HCT116 (cell line): ENCODE measurements at places on chromosomes 11 and 22.
A peak's percentile ranks its signal among the peaks of the same experiment; 100 is the strongest.

DNA sequence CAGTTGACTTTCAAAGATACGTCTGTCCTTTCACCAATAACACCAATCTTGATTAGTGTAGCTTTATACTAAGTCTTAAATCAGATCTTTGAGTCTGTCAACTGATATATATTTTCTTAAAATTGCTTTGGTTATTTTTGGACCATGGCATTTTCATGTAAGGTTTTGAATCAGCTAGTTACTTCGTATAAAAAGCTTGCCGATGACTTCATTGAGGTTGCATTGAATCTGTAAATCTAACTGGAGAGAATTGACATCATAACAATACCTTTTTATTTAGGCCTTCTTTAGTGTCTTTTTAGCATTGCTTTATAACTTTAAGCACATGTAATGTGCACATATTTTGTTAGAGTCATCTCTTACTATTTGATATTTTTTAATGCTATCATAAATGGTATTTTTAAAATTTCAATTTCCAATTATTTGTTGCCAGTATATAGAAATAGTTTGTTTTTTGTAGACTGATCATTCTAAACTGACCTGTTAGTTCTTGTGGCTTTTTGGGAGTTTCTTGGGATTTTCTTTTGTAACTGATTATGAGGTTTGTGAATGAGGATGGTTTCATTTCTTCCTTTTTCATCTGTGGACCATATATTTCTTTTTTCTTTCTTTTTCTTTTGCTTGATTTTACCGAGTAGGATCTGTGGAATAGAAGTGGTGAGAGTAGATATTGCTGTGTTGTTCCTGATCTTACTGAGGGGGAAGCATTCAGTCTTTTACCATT lies 61.4 kb downstream of the DDX10 start:
- DNase-seq, result no peak

DNA sequence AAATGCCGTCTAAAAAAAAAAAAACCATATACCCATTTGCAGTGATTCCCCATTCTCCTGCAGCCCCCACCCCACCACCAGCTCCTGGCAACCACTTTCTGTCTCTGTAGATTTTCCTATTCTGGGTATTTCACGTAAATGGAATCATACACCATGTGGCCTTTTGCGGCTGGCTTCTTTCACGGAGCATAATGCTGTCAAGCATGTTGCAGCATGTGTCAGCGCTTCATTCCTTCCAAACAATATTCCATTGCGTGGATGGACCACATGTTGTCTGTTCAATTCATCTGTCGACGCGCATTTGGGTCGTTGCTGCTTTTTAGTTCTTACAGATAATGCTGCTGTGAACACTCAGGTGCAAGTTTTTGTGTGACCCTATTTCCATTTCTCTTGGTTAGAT lies 14.8 kb upstream of the EMID1 start:
- no peak for DNase-seq

GRCh38 chr11:76987203-76987602 lies 47.0 kb upstream of the B3GNT6 start:
- DNase-seq, result no peak

- no peak for DNase-seq
These were observed 7.8 kb downstream of the APOL5 start for GRCh38 chr22:35725521-35725920.

DNA sequence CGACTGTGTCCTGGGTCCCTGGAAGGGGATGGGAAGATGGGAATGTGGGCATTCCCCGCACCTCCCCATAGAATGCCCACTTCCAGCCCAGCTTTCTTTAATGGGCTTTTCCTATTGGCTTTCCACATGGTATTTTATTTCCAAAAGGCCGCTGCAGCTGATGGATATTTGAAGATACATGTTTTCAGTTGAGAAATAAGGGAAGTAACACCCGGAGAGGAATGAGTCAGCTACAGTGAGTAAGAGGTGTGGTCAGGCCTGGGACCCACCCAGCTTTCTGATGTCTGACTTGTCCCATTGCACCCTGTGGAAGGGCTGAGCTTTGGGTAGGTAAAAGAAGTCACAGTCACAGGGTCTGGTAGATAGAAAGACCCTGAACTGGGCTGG lies 476.9 kb downstream of the MIAT start:
- DNase-seq, result no peak

- no peak for DNase-seq
These were observed 173.7 kb downstream of the CEP164 start for GRCh38 chr11:117501237-117501898.

- no peak for DNase-seq
These were observed 1.0 kb upstream of the SEC14L4 start for GRCh38 chr22:30506507-30506968.

GRCh38 chr11:69249311-69250185 lies 44.4 kb upstream of the MYEOV start:
- no peak for DNase-seq

DNA sequence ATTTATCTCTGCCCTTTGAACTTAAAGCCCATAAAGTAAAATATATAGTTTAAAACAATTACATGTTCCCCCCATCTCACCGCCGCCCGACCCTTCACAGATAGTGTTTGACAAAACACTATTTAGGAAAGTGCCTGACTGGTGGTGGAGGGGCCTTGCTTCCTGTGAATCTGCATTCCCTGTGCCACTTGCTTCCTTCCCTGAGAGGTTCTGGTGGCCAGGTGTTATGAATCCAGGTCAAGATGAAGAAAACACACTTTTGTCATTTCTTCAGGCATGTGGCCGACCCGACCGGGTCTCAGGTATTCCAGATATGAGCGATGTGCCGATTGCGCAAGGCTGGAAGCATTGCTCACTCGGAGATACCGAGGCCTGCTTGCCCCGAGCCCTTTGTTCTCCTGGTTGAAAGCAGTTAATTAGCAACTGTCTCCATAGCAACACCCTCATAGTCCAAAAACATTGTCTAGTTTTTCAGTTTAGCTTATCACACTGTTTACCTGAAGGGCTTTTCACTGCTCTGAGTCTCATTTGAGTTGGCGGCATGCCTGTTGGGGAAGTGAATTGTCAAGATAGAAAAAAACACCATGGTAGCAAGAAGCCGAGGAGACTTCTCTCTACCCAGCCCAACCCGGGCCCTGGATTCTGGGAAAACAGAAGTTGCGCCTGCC lies 128.3 kb downstream of the TEAD1 start:
- DNase-seq, result peak; percentile 97

DNA sequence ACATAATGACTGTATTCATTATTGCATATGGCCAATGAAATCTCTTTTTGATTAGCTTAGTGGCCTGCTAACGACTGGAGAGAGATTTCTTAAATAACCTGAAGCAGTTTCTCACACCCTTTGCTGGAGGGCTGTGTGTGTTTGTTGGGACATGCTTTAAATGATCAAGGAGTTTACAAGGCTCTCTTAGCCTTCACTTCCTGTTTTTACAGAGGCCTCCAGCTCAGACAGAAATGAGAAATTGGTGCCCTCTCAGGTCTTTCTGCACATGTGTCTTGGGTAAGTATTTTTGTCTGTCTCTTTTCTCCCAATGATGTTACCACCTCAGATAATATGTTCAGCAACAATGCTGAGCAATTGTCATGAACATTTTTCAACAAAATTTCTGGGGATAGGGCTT lies 884.4 kb upstream of the CNTN5 start:
- DNase-seq, result no peak

DNA sequence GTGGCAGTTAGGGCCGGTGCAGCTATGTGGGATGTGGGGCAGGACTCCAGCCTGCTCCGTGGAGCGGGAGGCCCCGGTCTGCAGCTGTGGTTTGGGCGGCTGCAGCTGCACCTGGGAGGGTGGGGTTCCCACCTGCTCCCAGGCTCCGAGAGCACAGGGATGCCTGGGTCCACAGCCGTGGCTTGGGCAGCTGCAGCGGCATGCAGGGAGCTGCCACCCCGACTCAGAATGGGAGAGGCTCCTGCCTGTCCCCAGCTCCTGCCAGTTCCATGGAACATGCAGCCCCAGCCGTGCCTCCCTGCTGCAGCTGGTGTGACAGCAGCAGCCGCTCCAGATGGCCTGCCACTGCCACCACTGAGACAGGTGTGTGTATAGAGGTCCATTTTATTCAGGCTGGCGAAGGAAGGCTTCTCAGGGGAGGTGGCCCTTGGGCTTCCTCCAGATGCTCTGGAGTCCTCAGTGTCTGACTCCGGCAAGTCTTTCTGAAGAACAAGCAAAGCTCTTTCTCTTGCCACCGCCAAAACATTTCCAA lies 21.8 kb upstream of the UPK3A start:
- DNase-seq, result no peak

GRCh38 chr11:46868912-46869311 lies 22.8 kb upstream of the CKAP5 start:
- no peak for DNase-seq

DNA sequence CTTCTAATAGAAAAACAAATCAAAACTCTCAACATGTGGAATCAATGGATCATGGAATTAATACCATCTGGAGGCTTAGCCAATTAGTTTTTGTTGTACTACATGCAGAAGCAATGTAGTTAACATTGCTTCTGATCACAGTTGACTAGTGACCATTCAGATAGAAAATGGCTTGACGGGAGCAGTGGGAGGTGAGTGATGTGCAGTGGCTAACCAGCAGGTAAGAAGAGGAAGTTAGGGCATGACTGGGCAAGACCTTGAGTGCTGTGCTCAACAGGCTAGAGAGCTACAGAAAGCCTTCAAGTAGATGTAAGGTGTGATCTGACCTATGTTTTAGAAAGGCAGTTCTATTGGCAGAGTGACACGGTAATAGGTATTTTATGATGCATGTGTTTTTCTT lies 60.7 kb upstream of the ALKBH3 start:
- no peak for DNase-seq

DNA sequence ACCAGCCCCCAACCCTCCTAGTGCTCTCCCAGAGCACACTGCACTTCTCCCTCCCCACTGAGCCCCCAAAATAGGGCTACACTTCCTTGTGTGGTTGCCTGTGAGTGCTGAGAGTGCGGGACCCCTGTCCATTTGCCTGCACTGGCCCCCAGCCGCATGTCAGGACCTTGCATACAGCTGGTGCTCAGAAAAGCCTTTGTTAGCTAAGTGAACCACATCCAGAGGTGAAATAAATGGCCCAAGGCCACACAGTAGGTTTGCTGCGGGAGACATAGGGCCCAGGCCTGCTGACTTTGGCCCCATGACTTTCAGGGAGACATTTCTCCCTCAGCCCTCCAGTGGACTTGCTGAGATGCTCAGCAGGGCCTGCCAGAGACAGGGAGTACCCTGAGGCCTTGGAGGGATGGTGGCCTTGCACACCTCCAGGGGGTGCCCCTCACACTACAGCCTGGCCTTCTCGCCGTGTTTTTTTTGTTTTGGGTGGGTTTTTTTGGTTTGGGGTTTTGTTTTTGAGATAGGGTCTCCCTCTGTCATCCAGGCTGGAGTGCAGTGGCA lies 10.2 kb downstream of the SSTR3 start:
- DNase-seq, result no peak

GRCh38 chr11:92495107-92495793 lies 270.6 kb downstream of the FAT3 start:
- no peak for DNase-seq

- no peak for DNase-seq
These were observed 72.0 kb downstream of the FLI1 start for GRCh38 chr11:128765571-128766549.

GRCh38 chr11:122681735-122682134 lies 26.2 kb downstream of the UBASH3B start:
- DNase-seq, result no peak

- DNase-seq, result no peak
These were observed 742 bp upstream of the CASP4 start for GRCh38 chr11:104968856-104969776.

DNA sequence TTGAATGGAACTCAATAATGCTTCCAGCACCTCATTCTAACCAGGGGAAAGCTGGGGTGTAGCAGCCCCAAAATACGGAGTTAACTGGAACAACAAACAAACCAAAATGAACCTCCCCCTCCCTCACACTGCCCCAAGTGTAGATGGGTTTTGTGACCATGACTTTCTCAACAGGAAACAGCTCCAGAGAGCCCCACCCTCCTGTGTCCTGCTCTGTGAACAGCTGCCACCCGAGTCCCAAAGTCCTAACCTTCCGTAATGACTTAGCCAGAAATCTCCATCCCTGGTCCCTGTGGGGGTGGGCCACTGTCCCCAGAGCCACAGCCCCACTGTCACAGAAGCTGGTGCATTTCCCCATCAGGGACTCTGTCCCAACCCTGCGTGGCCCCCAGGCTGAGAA lies 155.4 kb downstream of the CRYBB2 start:
- no peak for DNase-seq

GRCh38 chr11:44899959-44900358 lies 50.7 kb downstream of the TP53I11 start:
- peak; percentile 48 for DNase-seq
